ENCODE measurements at places on chromosomes 3 and 15.

DNA sequence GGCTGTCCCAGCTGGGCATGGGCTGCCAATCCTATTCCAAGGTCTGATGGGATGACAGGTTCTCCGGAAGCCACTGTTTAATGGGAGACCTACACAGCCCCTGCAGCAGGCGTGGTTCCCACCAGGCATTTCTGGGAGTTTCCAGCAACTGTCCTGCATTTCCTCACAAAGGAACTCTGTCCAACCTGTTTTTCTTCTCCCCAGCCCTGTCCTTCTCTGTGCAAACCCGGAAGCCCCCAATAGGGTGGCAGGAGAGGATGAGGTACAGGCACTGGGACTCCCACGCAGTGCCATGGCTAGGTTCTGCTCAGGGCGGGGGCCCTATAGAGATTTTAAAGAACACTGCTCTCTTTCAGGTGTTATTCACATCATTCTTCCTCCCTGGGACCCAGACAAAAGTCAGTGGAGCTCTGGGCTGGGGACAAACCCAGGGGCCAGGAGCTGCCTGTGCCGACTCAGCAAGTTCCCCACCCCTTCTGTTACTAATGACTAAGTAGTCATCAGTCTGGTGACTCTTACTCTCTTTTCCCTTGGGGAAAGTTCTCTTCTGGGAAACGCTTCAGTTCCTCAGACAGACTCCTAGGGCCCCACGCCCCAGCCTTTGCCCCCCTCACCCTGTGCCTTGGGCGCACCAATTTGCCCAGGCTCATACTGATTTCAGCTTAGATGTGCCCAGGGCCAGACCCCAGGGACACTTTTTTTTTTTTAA lies 97.7 kb downstream of the CD47 start:
- peak; percentile 46 for DNase-seq

GRCh38 chr15:66860844-66861243 lies 158.8 kb downstream of the SMAD6 start:
- no peak for DNase-seq

- peak; percentile 31 for DNase-seq
Measured at GRCh38 chr3:194487289-194488054, 670 bp upstream of the ATP13A3 start.

GRCh38 chr15:60390231-60390630 lies 7.6 kb downstream of the ANXA2 start:
- no peak for DNase-seq

DNA sequence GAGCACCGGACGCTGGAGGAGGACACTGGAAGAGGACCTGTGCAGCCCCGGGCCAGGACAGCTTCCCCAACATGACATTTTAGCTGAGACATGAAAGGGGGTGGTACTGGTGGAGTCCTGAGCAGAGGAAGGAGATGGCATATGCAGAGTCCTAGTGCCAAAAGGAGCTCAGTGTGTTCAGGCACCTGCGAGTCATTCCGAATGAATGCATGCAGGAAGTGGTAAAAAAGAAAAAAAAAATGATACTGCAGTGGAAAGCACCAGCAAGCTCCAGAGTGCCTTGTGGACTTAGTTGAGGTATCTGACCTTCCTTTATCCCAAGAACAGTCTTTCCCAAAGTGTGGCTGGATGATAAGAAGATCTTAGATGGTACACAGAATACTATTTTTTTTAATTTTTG lies 6.6 kb upstream of the ZNF148 start:
- no peak for DNase-seq

DNA sequence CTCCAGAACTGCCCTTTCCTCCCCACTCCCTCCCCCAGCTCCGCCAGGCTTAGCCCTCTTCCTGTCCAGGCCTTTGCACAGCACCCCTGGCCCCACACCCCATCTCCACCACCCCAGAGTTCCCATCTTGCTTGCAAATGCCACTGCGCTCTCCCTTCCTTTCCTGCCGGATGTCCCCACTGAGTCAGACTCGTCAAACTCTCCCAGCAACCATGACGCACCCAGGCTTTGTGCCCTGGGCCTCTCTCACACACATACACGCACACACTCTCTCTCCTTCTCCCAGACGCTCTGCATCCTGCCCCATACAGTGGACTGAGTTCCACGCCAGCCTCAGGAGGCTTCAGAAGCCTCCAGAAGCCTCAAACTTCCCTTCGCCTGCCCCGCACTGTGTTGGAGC lies 2.8 kb upstream of the CCDC9B start:
- no peak for DNase-seq

- DNase-seq, result no peak
Measured at GRCh38 chr3:9222956-9223639, 26.3 kb downstream of the SRGAP3 start.

GRCh38 chr3:23162934-23163333 lies 40.2 kb upstream of the UBE2E2 start:
- DNase-seq, result no peak

DNA sequence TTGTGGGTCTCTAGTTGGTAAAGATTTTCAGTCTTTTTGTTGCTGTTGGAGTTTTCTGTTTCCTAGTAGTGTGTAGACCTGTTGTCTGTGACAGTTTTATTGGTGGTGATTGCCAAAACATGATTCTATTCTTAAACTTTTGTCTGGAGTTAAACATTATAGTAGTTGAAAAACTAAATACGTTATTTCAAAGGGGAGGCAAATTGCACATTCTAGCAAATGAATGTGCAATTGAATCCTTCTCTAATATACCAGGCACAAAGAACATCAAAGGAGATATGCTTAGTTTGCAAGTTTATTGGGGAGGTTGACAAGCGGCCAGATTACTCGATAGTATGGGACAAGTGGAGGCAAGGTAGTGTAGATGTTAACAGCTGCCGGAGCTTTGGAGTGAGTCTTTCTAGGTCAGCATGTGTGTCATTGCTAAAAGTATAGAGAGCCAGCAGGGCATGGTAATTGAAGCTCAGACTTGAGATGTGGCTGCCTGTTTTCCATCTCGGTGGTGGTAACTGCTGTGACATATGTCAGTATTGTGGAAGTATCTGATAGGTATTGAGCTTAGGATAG lies 20.6 kb downstream of the CHD2 start:
- DNase-seq, result no peak

DNA sequence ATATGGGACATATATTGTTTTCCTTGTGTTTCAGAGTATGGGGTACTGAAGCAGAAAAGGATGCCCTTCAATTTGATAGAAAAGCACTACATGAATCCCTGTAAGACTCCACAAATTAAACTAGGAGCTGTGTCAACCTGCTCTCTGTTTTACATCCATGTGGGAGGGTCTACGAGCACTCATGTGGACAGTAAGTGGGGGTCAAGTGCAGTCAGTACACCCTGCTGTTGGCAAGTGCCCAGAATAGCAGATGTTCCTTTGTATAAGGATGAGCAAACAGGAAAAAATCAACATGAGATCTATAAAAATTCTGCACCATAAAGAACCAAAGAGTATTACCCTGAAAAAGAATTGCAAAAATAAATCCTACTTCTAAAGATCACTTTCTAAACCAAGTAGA lies 659.9 kb downstream of the SI start:
- no peak for DNase-seq

DNA sequence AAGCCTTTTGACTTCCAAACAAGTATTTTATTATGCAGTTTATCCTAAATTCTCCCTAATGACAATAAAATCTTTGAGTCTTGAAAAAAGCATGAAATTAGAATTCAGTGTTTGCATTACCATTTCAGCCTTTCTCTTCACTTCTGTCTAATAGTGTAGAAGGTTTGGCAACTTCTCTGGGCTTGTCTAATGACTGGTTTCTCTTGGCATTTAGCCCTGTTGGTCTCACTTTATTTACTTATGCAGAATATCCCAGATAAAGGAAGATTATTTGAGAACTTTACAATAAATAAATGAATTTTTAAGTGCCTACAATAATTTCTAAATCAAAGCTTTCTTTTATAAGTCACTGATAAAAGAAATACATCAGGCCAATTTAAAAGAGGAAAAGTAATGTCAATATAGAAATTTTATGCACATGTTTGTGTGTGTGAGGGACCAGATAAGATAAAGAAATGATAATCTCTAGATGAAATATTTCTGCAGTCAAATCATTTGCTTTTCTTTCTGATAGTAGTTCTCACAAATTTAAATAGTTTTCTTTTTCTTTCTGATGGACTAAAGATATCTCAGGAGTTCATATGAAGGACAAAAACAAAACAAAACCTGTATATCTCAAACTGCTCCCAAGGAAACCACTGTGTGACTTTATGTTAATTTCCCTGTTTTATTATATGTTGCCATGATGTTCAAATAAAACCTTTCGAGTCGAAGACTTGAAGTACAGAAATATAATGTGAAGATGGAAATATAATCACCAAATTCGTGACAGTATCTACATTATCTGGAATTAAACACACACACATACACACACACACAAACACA lies 533.1 kb upstream of the CBLB start:
- DNase-seq, result no peak

DNA sequence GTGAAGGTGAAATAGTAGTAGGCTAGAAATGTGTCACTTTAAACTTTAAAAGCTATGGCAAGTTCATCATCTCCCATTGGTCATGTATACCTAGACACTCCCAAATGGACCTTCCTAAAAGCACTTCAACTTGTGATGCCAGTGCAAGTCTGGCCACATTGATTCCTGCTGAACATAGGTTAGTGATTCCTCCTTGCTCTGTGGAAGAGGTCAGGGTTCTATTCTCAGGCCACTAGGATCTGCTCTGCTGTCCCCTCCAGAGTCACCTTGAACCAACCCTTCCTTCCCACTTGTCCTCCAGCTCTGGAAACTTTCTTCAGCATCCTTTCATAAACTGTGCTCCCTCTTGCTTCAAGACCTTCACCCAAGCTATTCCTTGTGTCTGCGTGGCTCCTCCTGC lies 301.7 kb downstream of the RPLP1 start:
- no peak for DNase-seq

DNA sequence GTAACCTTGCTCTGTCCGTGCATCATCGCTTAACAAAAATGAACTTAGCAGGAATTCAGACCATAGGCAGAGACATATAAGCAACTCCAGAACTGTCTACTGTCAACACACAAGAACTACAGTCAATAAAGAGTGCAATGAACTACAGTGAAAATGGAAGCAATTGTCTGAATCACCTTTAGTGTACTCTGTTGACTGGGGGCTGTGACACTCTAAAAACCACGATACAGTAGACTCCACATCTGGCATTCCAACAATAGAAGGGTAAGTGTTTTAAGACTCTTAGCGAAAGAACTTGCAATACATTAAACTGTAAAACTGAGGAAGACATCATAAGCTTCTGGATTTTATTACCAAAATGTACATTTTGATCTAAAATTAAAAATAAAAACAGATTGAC lies 347.3 kb downstream of the ZBTB20 start:
- no peak for DNase-seq

DNA sequence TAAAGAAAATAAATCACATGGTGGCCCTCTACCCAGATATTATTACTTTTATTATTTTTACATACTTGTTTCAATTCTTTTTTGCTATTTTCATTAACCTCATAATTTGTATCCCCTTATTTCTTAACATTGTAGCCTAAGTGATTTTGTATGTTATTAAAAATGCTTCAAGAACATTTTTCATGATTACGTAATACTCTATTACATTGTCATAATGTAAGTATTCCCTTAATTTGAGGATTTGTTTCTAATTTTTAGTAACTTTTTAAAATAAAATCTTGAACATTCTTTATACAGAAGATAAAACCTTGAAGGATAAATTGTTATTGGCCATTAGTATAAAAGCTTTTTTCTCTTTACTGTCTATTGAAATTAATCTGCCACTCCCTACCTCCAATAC lies 89.0 kb downstream of the DCUN1D1 start:
- no peak for DNase-seq

DNA sequence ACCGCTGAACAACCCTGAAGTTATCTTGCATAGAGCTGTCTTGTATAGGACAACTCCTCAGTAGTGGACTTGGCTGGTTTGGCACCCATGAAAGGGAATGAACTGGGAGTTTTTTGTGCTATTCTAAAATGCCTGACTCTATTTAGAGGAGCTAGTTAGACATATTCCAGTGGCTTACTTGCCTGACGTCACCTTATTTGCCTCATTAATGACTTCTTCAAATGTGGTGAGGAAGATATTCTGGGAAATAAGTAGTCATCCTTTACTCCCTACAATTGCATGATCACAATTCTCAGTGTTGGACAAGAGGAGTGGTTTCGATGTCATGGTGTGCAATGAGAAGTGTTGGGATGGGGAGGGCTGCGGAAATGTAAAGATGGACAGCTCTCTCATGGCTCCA lies 509.2 kb upstream of the MDFIC2 start:
- no peak for DNase-seq

- DNase-seq, result no peak
Measured at GRCh38 chr3:71022551-71023335, 560.8 kb downstream of the FOXP1 start.

DNA sequence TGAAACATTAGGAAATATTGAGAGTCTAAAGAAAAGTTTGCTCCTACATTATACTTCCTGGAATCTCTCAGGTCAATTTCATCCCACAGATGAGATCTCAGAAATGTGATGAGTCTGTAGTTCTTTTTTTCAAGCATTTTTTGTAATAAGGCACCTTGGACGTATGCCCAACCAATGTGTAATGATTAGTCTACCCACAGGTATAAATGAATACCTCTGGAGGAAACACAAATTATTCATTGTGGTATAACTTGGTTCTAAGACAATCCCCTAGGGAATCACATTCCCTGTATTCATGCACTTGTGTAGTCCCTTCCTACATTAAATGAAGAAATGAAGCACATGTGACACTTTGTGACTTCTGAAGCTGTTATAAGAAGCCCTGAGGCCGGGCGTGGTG lies 596.2 kb upstream of the UBE2E2 start:
- DNase-seq, result no peak

DNA sequence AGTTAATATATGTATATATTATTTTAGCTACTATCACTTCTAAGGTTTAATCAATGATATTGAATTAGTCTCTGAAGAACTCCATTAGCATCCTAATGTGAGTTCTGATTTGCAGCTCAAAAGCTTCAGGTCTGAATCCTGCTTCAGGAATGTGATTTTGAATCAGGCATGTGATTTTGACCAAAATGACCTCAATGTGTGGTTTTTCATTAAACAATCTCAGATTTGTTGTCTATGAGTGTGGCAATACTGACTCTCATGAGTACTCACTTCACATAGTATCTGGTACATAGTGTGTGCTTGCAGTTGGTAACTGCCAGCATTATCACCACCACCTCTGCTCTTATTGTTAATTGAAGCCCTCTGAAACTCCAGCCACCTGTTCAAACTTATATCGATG lies 251.0 kb downstream of the KCNH8 start:
- DNase-seq, result no peak

GRCh38 chr3:69226071-69226470 lies 103.7 kb upstream of the LMOD3 start:
- no peak for DNase-seq

DNA sequence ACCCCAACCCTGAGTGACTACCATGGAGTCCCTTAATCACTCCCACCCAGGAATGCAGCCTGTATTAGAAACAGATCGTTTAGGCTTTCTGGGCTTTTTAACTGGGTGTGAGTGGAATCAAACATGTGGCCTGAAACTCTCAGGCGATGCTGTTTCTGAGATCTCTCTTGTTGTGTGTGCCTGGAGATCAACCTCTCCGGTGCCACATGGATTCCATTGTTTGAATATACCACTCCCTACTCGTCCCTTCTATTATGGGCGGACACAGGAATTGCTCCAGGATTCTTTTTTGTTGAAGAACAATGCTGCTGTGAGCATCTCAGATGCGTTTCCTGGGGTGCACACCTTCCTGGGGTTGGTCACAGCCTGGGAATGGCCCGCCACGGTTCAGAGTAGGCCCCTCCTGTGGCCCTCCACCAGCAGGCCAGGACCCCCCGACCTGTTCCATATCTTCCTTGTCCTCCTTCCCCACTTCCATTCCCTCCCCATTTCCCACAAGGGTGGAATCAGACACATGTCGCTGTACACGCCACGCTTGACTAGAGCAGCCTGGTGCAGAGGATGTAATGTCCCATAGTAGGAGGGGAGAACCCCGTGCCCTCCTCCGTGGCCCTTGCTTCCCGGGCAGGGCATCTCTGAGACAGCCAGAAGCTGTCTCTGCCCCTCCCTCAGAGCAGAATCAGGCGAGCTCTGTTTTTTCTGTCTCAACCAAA lies 36.4 kb upstream of the PRR23E start:
- DNase-seq, result no peak

All from CD4-positive, alpha-beta T cell treated with Interleukin-4 for 1 hour (primary cell).